Activated T-cell treated with anti-CD3 and anti-CD28 coated beads, Interleukin-2, amount 50 U/mL, for 1 hour (primary cell): ENCODE measurements at places on chromosomes 2 and 18.

GRCh38 chr18:23087352-23087751 is 47.9 kb upstream of the CABLES1 start:
- no peak for DNase-seq

DNA sequence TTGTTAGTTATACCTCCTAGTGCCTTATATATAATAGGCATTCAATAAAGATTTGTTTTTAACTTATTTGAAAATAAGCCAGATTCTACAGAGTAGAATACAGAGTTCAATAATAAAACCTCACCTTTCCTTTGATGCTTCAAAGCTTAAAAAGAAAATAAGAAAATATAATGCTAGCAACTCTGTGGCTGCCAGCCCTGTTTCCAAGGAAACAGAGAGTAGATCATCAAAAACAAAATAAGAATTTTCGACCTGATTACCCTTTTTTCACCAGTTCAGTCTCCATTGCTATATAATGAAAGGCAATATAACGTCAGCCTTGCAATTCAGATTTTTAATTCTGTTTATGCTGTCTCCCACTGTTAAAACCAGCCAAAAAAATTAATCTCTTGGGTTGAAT is 8.9 kb upstream of the PGAP1 start:
- DNase-seq = no peak

DNA sequence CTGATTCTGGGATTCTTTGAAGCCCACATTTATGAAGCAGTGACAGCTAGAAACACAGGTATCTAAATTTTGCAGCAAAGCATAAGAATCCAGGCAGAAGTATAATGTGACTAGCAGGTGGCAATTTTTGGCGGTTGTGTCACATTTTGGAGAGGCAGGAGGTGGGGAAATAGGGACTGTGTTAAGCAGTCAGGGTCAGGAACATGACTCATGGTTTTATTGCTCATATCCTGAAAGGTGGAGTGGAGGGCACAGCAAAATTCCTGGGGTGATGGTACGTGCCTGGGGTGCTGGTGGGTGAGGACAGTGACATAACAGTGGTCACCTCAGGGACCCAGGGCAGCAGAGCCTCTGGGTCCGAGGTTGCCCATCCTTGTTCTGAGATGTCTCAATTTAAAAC is 63.5 kb upstream of the TTN start:
- no peak for DNase-seq

GRCh38 chr18:40485318-40485717 is 1469.7 kb upstream of the PIK3C3 start:
- DNase-seq = no peak

DNA sequence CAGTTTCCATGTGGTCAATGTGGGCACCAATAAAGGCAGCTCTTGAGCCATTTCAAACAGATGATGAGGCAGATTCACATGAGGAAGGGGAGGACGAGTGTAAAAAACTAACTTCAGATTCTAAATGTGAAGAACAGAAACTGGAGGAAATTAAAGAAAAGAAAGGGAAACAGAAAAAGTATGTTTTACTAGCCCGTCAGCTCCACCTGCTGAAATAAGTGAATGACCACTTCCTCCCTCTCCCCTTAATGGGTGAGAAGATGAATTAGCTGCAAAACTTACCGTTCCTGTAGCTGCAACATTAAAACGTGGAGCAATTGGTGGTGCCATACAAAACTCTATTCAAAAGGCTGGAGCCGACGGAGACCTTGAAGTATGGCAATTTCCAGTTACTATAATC is 203.5 kb downstream of the UXS1 start:
- DNase-seq = no peak

DNA sequence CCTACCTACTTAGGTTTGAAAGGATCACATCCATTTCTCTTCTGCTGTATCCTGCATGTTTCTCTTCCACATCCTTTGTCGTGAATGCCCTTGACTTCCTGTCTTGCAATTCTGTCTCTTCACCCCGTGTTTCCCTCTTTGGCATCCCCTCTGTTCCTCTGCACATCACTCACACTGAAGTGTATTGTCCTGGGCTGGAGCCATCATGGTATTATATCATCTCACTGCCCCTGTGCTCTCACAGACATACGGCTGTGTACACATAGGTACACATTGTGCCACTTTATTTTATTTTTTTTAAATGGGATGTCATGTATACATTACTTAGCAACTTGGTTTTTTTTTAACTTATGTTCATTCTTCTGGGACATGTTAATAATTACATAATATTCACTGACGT is 291.6 kb downstream of the ALPK2 start:
- DNase-seq = no peak
